ENCODE measurements at places on chromosomes 4 and X. TPM values are rescaled to one million over a fixed set of nuclear protein-coding genes. Genes with fewer than 3 reads are reported as not detected.

The FAT4 gene
- polyA plus RNA-seq = 15.4 TPM

The NXF2B gene
- polyA plus RNA-seq = not detected

The FAM114A1 gene
- polyA plus RNA-seq = 303 TPM

- no peak for DNase-seq
Measured at GRCh38 chr4:118398226-118399090, 45.7 kb upstream of the PRSS12 start.

GRCh38 chr4:11427121-11427996, 1.3 kb downstream of the HS3ST1 start:
- no peak for DNase-seq

- no peak for DNase-seq
Measured at GRCh38 chr4:112140536-112140935, 4.7 kb upstream of the FAM241A start.

DNA sequence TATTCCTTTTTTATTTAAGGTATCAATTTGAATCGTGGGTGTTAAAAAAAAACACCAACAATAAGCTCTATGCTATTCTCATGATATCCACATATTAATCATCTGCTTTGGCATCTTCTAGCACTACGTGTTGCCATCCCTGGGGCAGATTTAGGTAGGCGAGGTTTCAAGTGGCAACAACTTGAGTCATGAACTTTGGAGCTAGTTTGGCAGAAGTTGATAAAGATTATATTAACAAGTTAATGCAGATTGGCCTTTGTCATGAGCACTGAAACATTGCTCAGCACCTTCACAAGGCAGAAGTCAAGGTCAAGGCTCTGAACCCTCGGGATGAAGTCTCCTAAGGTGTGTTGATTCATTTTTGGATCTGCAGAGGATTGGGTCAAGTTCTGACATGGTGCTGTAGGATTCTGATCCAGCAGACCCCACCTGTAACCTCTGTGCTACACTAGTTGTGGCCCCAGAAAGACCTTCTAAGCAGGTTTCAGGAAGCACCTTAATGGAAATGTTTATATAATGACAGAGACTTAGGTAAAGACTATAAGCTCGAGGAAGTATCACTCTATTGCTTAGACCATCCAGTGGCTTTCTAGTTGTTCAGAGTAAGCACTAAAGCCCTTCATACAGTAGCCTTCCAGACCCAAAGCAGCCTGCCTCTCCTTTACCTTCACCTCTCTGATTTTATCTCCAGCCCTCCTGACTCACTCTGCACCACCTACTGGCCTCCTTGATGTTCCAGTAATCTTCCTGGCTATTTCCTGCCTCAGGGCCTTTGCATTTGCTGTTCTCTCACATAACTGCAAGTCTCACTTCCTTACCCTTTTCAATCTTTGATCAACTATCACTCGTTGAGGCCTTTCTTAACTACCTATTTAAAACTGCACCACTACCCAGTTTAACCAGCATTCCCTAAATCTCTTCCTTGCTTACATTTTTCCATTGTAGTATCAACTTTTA, 117.0 kb upstream of the SLC4A4 start:
- DNase-seq = no peak

DNA sequence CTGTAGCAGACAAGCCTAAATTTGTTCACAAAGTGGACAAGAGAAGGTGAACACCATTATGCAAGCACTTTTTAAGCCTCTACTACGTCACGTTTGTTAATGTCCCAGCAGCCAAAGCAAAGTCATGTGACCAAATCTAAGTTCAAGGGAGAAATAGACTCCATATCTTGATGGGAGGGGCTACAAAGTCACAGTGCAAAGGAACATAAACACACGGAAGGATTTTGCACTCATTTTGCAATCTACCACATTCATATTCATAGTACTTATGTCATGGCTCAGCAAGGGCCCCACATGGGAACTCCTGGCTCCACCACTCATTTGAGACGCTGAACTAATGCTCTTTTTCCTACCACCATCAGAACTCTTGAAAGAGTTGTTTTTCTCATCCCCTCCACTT, 139.0 kb upstream of the JADE1 start:
- DNase-seq = no peak

- DNase-seq = no peak
Measured at GRCh38 chrX:15416133-15416993, 32.1 kb upstream of the VEGFD start.

- no peak for DNase-seq
Measured at GRCh38 chr4:89242864-89243732, 64.5 kb downstream of the GPRIN3 start.

DNA sequence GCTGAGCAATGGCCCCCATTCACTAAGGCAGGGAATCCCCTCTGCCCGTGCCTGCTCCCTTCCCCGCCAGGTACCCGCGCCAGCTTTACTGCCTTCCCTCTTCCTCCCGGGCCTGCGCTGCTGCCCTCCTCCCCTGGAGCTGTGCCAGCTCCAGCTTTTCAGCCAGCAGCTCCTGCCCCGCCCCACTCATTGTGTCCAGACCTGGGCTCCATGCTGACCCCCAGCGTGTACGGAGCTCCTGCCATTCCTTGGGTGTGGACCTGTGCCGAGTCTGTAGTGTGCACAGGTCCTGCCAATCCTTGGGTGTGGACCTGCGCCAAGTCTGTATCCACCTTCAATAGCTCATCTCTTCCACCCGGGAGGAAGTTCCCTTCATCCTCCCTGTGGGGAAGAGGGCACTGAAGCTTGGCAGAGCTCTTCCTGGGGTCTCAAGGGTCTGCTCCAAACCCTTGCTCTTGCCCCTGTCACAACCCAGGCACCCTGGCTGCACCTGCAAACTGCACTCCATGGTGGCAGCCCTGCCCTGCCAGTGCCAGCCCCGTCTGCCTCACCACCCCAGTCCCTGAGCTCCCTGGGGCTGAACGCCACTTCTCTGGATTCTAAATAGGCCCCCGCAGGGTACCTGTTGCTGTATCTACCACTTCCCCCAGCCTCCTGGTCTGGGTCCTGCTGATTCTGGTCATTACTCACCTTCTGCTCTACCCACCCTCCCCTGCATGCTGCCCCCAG, 63.9 kb downstream of the TRMT44 start:
- no peak for DNase-seq

All from AG04450 (cell line).